Activated CD4-positive, alpha-beta T cell treated with anti-CD3 and anti-CD28 coated beads, Interleukin-2, amount 50 U/mL, for 48 hours (primary cell): ENCODE measurements at places on chromosomes 13 and 19.

DNA sequence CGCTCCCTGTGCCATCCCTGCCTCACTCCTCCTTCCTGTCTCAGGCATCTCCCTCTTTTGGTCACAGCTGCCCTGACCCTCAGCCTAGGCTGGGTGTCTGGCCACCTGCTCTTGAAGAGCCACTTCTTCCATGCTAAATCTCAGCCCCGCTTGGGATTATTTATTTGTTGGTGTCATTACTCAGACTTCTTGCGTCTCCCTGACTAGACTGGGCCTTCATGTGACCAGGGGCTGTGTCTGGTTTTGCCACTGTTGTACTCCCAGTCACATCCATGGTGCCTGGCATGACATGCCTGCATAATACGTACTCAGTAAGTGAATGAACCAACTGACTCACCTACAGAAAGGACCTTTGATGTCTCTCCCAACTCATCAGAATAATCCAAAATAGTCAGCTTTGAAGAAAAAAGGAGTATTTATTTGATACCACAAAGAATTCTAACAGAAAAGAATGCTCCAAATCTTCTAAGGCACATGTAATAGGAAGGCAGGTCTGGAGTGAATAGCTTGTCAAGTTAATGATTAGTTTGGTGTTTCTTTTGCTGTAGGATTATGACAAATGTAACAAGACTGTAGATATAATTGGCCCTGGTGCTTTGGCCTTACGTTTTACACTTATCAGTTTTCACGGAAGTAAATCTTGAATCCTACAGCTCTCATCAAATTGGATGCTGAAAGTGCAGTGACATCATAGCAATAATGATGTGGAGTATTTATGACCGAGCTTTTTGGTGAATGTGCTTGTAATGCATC lies 84.0 kb downstream of the ALOX5AP start:
- DNase-seq = no peak

- no peak for DNase-seq
Observed at GRCh38 chr19:13122275-13122878, 4.3 kb downstream of the NACC1 start.

DNA sequence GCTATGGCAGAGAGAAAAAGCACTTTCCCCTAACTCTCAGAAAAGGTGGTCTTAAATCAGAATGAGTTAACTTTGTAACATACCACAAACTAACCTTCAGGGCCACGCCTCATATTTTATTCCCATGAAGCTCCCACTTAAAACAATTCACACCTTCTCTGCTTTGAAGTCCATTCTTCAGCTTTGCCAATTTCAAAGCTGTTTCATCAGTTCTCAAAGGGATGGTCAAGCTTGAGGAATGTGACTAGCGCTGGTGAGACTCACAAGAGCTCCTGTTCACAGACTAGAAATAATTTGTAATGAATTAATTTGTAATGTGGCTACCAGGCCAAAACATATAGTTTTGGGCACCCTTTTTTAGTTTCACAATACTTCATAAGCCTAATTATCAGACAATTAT lies 68.2 kb downstream of the STK24 start:
- DNase-seq = no peak

DNA sequence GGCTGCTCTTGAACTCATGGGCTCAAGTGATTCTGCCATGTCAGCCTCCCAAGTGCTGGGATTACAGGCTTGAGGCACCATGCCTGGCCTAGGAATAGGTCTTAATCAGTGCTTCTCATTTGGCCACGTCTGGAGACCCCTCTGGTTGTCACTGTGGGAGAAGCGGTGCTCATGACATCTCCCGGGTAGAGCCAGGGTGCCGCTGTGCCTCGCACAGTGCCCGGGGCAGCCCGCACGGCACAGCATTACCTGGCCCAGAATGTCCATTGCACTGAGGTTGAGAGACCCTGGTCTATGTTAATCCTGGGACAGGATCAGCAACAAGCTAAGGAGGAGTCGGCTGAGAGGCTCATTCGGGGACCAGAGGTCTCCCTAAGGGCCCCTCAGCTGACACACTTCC lies 160.8 kb downstream of the EFNB2 start:
- no peak for DNase-seq

GRCh38 chr13:113120300-113121182 lies 2.1 kb upstream of the F10 start:
- no peak for DNase-seq

- peak; percentile 76 for DNase-seq
Observed at GRCh38 chr19:15101479-15102082, 5.6 kb upstream of the SYDE1 start.

DNA sequence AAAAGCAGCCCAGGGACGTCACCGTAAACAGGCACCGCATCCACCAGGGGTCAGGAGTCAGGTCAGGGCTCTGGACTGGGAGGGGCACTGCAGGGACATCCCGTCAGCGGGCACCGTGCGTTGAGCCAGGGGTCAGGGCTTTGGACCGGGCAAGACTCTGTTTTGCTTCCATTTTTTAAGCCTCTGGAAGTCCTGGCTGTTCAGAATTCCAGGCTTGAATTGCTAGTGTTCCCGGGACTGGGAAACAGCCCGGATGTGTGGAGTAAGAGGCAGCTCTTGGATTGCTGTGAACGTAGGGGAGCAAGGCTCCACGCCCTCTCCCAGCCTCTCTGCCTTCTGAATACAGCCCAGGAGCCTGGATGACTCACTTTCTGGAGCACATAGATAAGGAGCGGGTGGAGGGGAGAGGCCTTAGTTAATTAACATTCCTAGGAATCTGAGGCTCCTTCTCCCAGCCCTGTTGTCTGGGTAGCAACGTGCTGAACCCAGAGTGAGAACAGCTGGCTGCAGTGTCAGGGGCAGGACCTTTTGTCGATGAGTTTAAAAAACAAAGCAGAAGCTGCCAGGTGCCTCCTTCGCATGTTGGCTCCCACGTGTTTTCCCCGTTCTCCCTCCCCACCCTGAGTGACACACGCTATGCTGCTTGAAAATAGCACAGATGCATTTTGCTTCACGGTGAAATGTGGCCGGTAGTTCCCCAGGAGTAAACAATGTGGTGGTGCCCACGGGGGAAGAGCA lies 21.9 kb downstream of the ATP11A start:
- no peak for DNase-seq

- no peak for DNase-seq
Observed at GRCh38 chr13:110486061-110486715, 75.3 kb downstream of the RAB20 start.

DNA sequence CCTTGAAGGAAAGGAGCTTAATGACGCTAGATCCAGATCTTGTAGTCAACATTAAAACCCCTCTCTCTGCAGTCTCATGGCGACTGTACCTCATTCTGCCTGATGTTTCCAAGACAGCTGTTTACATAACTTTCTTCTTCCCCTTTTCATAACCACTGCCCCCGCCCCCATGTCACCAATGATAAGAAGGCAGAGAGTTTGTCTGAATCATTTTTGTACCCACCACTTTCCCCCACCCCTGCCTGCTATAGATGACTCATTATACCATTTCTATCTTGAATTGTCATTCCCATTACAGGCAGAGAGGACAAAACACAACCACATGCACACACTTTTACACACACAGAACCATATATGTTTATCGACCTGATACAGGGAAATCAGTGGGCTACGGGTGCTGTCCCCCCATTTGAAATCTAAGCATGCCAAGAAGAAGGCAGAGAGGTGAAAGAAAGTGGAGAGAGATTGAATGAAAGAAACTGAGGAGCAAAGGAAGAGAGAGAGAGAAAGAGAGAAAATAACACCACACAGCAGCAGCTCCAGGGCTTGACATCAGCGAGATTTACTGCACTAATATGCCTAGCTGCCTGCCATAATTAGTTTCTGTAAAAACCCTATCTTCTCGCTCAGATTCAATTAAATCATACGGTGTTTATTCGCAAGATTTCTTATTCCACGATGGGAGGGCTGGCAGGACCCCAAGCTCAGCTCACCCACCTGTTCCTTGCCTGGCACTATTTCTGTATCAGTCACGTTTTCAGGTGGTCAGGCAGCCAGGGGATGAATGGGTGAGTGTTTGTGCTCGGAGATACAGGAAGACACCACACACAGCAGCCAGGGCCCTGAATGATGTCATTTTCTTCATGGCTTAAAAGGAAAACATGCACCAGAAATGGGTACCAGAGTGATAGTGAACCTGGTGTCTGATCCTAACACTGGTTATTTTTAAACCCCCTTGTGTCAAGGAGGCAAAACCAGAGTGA lies 114.3 kb upstream of the SERP2 start:
- DNase-seq = peak; percentile 74

DNA sequence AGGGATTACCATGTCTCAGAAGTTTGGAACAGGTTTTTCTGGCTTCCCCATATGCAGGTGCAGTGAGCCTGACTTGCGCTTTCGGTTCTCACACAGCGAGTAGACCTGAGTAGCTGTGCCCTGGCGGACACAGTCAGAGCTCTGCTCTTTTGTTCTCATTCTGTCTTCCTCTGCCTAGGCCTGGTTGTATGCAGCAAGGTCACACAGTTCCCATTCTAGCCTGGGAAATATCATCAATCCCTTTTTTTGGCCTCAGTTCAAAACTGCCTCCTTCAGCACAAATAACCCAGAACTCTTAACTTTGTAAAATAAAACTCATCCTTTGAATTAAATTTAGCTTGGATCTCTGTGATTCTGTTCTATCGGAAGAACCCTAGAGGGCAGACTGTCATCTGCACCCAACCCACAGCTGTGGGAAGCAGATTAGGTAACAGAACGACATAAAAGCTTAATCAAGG lies 10.2 kb downstream of the OXGR1 start:
- no peak for DNase-seq

- DNase-seq = peak; percentile 28
Observed at GRCh38 chr13:84896128-84896527, 903.1 kb downstream of the SLITRK6 start.

DNA sequence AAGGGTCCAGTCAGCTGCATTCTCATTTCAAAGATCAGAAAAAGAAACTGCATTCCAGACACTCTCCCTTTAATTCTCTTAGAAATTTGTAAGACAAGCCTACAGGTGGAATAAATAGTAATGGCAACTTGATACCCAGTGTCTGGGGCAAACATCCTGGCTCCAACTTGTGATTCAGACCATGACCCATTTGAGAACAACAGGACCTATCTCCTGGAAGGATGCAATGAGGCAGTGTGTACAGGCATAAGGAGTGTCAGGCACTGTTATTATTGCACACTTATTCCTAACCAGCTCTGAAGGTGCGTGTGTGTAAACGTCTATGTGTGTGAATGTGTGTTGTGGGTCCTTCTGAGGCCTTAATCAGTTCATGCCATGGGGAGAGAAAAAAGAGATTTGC lies 13.9 kb downstream of the ERICH6B start:
- DNase-seq = no peak

GRCh38 chr19:33432446-33433170 lies 59.1 kb downstream of the CEBPG start:
- no peak for DNase-seq

DNA sequence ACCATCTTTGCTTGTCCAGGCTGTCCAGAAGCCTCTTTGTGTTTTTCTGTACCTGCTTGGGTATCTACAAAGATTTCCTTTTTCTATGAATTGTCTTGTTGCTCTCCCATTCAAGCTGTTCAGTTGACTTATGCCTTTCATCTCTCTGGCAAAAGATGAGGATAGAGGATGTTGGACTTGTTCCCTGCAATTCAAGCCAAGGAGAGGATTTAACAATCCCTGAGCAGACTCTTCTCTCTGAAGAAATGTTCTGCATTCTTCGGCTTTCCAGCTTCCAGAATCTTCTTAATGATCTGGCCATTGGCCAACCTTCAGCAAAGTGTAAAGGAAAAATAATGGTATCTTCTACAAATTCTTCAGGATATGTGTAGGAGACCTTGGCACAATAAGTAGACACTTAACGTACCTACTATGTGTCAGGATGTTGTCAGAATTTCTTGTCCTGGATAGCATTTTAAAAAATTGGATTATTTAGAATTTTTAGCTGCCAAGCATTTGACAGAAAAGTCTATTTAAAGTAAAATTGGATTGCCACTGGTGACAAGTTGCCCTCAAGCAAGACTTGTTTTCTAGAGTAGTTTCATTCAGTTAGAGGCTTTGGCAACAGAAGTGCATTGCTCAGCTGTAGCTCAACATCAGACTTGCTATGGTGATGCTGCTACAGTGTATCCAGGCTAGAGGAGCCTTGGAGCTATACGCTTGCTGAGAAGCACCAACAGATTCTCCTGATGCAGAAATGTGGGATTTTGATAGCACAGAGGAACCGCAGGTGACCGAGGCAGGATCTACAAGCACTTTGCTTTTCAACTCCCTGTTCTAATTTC lies 455.7 kb downstream of the SUCLA2 start:
- no peak for DNase-seq

- no peak for DNase-seq
Observed at GRCh38 chr19:42166316-42166715, 34.1 kb upstream of the POU2F2 start.

DNA sequence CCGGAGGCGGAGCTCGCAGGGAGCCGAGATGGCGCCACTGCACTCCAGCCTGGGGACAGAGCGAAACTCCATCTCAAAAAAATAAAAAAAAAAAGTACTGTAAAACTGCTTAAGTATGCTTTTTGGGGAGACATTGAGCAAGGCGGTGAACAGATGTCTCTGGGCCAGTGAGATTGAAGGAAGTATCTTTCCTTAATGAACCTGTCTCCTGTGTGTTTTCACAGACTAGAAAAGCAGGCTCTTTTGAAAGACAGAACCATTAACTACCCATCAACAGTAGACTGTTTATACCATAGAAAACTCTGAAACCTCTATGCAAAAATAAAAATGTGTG lies 1.5 kb upstream of the ECH1 start:
- DNase-seq = no peak
